Stromal cell of bone marrow (primary cell): ENCODE measurements at places on chromosomes 3 and 15.

- no peak for DNase-seq
Measured at GRCh38 chr3:55500555-55501330, 13.6 kb upstream of the WNT5A start.

- DNase-seq: no peak
Measured at GRCh38 chr3:107910713-107911259, 180.0 kb downstream of the CD47 start.

DNA sequence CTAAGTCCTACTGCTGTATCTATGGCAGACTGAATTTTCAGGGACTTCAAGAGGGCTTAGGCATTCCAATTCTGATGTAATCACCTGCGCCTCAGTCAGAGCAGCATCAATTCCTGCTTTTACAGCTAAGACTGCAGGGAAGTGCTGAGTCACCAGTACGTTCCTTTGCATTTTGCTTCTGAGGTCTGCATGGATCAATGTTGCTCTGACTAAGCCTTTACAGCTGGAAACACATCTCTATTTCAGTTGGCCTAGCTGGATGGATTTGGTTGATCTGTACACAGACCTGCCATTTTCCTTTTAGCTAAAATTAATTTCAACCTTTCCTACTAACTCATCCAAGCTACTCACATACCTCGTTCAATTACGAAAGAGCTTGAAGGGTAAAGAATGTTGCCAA is 51.3 kb downstream of the ETV5 start:
- DNase-seq: peak; percentile 39

DNA sequence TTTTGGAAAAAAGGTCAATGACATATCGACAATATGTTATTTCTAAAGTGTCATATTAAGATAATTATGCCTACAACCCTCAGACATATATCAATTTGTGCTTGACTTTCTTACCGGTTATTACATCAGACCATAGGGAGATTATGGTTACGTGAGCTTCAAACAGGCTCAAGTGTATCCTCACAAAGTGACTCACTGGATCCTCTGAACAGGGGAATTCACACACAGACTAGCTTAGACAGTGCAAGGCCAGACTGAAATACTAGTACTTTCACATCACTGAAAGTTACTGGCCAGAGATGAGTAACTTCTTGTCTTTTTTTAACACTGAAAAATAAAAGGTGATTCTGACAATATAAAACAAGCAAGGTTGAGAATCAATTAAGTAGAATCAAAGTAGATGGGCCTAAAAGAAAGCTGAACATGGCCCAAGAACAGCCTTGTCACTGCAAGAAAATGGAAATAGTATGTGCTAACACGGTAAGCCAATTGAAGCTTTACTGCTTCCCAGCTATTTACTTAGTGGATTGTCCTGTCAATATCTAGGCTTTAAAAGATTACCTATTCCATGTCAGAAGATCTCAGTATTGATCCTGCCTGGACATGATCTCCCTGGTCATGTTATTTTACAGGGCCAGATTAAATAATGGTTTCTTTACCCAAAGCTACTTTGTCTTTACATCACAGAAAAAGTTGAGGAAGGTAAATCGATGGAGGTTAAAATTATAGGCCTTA is 848.6 kb downstream of the ROBO1 start:
- peak; percentile 80 for DNase-seq

- DNase-seq: no peak
Measured at GRCh38 chr15:48494631-48495030, 150.9 kb downstream of the FBN1 start.

DNA sequence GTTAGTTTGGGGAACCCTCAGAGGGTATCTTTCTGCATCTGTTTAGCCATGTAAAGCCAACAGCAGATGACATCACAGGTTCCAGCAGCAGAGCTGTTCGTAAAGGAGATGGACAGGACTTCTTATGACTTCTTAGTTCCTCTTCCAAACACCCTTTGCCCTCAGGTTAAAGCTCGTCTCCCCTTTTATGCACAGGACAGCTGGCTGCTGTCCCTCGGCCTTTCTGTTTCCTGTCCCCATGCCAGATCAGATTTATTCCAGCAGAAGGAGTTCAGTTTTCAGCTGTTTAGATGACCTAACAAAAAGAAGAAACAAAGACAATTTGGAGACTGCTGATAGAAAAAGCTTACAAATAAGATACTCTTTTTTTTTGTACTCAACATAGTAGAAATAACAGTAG is 45.1 kb downstream of the SEC22A start:
- DNase-seq: no peak

DNA sequence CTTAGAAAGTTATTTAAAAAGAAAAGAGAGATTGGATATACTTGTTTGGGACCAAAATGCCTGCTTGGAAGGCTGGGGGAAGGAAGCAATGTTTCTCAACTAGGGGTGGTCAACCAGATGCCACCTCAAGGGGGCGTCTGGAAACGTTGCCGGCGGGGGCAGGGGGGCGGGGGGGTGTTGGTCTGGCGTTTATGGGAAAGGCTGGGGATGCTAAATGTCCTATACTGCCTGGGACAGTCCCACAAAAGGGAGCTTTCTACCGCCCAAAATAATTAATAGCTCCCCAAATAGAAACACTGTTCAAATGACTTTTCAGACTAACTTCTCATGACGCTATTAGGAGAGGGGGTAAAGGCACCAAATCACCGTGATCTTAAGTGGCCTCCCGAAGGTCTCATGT is 2.2 kb downstream of the POLG start:
- DNase-seq: no peak

DNA sequence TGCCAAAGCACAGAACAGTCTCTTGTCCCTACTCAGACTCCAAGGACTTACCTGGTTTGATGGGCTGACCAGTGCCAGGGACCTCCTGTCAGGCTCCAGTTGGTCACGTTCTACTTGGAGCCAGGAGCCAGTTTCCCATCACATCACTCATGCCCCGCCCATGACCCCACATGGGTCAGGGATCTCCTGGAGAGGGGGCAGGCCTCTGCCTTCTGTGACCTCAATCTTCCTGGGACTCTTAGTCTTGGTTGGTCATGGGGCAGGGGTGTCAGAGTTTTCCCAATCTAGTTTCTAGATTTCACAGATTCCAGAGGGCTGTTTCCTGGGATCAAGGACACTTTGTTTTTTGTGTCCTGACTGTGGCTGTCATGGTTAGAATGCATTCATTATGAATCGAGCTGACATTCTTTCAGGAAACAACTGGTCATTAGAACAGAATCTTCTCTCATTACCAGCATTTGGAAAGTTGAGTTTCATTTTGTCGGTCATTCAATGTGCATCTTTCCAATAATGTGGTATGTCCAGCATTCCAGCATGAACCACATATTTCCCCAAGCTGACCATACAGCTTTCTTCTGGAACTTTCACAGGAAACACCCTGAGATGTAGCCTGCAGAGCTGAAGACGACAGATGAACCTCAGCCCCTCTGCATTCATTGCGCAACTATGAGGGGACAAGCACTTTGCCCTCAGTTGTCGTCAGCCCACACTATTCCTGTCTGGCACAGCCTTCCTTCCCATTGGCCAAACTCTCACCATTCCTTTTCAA is 19.8 kb downstream of the CYP19A1 start:
- DNase-seq: peak; percentile 65

- DNase-seq: no peak
Measured at GRCh38 chr3:149332227-149332765, 1.1 kb downstream of the TM4SF18 start.

DNA sequence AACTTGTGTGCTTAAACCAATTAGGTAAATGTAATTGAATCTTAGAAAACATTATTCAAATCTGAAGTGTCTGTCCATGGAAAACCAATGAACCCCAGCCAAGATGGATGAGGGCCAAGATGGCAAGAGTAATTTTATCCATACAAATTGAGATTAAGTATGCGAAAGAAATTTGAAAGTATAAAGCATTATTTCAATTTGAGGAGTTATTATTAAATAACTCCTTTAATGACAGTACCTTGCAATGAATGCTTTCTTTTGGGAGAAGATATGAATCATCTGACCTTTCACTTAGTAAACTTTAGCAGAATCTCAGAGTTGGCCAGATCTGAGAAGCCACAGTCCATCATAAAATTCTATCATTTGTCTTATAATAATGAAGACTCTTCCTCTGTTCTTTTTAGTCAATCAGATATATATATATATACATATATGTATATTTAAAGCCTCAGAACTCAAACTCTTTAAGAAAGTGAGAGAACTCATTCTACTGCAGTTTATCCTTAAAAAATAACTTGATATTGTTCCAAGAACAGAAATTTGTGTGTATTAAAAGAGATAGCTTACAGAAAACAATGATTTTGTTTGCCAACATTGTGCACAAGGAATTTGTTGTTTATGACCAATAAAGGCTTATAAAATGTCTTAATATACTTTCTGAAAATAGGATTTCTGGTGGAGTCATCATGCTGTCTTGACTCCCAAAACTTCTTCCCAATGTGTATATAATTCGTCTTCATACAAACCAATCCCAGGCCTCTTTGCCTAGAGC is 434.8 kb upstream of the THBS1 start:
- DNase-seq: no peak

GRCh38 chr15:85044251-85044853 is 62.7 kb downstream of the PDE8A start:
- peak; percentile 51 for DNase-seq

DNA sequence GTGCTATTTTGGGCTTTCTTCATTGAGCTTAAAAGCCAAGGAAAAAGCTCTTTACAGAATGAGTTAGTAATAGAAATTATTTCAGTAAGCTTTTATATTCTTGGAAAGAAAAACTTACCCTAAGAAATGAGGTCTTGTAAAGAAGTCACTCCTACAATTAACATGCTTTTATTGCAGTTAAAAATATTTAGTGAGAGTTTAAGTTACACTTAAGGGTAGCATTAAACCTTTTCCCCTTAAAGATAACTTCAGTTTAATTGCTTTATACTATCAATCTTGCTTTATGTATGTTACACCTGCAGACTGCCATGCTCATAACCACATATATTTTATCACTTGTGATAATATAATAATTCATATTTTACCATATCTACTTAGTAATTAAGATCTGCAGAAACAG is 426.2 kb downstream of the PLCL2 start:
- DNase-seq: no peak

GRCh38 chr3:69490971-69491370 is 105.1 kb upstream of the FRMD4B start:
- no peak for DNase-seq

DNA sequence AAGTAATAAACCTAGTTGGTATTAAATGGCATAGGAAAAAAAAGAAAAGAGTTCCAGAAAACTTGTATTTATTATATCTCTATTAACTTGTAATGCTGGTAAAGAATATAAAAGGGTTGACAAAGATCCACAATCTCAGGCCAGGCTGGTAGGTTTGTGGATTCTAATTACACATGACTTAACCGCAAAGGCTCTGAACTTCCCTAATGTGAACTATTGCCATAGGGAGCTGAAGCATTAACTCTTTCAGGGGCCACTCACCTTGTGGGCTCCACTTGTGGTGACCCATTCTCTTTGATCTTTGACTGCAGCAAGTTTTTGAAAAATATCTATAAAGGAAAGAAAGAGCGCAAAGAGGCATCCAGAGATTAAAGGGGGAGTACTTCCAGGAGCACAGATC is 58.5 kb downstream of the NEK10 start:
- no peak for DNase-seq

DNA sequence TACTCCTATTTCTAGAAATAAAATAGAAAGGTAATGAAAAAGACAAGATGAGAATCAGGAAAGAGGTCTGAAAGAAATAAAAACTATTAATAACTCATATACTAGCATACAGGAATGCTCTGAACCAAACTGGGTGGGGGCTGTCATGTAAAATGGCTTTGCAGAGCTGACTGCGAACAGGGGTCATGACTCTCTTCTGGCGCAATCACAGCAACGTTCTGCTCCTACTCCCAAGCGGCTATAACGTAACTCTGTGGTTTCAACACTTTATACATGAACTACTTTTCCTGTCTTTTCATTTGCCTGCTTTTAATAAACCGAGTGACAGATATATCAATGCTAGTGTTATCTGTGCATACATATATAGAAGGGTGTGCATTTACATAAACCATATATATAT is 116.7 kb downstream of the DLG1 start:
- DNase-seq: peak; percentile 62

- DNase-seq: no peak
Measured at GRCh38 chr3:42505849-42506410, 3.5 kb downstream of the VIPR1 start.

GRCh38 chr15:72197041-72197459 is 537 bp downstream of the GRAMD2A start:
- DNase-seq: no peak

DNA sequence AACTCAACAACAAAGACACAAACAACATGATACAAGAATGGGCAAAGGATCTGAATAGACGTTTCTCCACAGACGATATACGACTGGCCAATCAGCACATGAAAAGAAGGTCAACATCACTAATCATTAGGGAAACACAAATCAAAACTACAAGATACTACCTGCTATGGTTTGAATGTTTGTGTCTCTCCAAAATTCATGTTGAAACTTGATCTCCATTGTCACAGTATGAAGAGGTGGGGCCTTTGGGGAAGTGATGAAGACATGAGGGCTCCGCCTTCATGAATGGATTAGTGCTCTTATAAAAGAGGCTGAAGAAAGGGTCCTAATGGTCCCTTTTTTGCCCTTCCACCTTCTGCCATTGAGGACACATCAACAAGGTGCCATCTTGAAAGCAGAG is 32.3 kb downstream of the ACAP2 start:
- no peak for DNase-seq

DNA sequence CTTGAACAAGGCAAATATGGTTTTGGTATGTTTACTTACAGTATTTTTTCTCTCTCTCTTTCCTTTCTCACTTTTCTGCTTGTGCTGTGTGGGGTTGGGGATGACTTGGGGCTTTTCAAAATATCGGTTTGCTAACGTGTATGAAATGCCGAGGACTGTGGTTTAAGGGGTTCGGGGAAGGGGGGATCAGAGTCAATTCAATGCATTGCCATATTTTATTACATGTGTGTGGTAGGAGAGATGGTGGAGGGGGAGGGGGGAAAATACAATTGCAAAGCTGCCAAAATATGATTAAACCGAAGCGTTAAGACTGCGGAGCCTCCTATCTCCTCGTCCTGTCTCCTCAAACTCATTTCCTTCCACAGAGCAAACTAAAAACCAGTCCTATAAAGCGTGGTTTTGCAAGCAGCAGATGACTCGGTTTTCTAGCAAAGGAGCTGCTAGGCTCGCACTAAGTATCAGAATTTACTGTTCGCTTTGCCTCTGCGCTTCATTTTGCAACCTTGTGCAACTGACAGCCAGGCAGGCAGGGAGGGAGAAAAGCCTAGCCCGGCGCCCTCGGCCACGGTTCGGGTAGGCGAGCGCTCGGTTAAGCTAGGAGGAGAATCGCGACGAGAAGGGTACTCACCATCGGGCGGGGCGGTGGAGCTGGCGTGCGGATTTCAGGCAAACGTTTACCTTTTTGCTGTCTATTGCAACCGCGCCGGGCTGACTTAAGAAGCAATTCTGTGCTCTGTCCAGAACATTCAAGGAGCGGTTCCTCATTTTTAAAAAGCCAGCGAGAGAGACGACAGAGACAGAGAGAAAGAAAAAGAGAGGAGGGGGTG is 4.0 kb upstream of the NR2F2 start:
- no peak for DNase-seq

DNA sequence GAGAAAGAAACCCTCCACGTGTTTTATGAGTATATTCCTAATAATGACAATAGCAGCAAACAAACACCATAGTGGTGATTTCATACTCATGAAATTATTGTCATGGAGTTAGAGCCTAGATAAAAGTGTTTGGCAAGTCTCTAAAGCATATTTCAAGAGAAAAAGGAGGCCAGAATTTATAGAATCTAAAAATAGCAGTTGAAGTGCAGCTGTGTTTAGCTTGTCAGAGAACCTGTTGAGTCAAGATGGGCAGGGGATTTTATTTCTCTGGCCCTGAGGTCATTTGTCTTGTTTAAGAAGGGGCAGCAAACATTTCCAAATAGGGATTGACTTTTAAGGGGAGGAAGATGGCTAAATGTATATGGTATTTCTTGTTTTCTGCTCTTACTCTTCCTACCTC is 279.6 kb upstream of the CTDSPL start:
- DNase-seq: no peak
